Activated CD4-positive, alpha-beta T cell treated with anti-CD3 and anti-CD28 coated beads, Interleukin-2, amount 10 ng/mL, durations not matched to agents 7 days and 5 days (primary cell): ENCODE measurements at places on chromosomes 4 and X.

DNA sequence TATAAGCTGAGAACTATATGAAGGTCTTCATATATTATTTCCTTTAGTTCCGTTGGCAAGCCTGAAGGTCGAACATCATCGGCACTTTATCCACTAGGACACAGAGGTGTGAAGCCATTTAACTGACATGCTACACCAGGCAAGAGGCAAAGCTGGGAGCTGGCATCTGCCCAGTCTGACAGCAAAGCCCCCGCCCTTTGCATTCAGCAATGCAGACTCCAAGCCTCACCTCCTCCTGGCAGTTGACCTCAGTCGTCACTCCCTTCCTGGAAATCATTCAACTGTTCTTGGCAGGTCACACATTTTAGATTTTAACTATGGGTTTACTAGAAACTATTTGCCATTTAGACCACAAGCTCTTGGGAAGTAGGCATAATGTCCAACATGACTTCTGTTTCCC, 135.8 kb upstream of the FRG1 start:
- no peak for DNase-seq

GRCh38 chrX:64205441-64205734, at the start of gene AMER1:
Gene AMER1, minus strand, starts transcription at chrX:64205708. Its CDS starts 12,422 bp downstream, at chrX:64193286.
- DNase-seq: no peak

- DNase-seq: no peak
Observed at GRCh38 chr4:108651014-108651791, 804 bp downstream of the OSTC start.

DNA sequence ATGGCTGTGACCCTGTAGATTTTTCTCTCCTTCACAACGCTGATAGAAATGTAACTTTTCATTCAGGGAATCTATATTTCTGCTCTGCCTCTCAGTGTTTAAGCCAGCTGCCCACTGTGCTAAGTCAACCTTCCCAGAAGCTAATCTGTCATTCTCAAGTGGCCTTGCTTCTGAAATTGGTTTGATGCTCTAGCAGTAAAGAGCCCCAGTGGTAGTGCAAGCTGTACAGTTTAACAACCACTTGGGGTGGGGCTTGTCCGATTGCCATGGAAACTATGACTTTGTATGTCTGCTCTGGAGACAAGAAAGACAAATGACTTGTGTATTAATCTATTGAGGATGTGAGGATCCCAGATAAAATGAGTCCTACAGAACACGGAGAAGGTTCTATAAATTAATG, 620.9 kb upstream of the GALNT7 start:
- no peak for DNase-seq

DNA sequence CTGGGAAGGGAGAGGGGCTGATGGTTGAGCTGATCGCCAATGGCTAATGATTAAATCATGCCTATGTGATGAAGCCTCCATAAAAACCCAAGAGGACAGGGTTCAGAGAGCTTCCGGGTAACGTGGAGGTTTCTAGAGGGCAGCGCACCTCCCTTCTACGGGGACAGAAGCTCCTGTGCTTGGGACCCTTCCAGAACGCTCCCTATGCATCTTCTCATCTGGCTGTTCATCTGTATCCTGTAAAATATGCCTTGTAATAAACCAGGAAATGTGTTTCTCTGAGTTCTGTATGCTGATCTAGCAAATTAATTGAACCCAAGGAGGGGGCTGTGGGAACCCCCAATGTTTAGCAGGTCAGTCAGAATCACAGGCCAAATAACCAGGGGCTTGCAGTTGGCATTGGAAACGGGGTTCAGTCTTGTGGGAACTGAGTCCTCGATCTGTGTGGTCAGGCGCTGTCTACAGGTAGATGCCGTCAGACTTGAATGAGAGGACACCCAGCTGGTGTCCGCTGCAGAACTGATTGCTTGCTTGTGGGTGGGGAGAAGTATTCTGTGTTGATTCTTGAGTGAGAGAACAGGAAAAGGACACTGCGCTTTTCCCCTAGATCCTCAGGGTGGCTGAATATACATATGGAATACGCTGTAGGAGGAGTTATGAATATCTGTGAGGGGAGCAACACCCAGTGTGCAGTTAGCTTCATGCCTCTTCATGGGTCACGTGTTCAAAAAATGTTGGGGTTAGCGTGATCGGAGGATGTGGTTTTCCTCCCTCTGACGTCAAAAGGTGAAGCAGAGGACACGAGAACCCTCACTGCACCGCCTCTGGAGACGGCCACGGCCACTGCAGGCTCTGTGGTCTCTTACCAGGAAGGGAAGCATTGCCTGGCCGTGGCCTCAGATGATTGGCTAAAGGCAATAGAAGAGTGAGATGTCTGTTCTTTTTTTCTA, 29.2 kb downstream of the HTT-AS start:
- peak; percentile 87 for DNase-seq

GRCh38 chr4:83388313-83388676, 53.6 kb upstream of the HPSE start:
- DNase-seq: peak; percentile 68

DNA sequence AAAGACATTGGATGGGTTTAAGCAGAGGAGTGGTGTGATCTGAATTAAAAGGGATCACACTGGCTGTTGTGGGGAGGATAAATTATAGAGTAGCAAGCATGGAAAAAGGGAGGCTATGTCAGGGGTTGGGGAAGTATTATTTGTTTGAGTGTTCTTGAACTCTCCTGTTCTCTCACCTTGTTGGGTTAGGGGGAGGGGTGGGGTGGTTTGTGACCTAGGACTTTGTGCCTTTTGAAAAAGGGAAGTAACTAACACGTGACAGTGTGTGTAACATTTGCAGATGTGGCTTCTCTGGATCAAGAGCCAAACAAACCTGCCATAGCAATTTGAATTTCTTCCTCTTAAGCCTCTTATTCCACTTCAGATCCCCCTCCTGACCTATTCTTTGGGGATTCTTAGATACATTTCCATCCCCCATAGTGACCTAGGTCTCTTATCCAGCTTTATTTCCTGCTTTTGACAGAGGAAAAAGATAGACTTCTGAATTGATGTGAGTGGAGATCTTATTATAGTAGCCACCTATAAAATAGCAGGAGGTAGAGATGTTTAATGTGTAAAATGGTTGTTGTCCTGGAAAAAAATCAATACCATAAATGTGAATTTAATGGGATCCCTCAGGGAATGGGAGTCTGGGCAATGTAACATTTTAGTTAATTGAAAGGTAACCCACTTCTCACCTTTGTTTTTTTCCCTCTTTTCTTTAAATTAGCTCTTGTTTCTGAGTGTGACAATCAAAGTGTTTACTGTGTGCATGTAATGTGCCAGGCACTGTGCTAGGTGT, 120.4 kb downstream of the CT47B1 start:
- peak; percentile 27 for DNase-seq

- DNase-seq: no peak
Observed at GRCh38 chrX:122135070-122135469, 1049.0 kb upstream of the GRIA3 start.

GRCh38 chrX:55640854-55641253, 17.7 kb downstream of the FOXR2 start:
- no peak for DNase-seq

- DNase-seq: no peak
Observed at GRCh38 chr4:108694423-108694822, 44.0 kb downstream of the OSTC start.

GRCh38 chrX:12370497-12370986, 232.3 kb downstream of the FRMPD4 start:
- DNase-seq: no peak

- no peak for DNase-seq
Observed at GRCh38 chrX:44967221-44967620, 94.2 kb downstream of the KDM6A start.

DNA sequence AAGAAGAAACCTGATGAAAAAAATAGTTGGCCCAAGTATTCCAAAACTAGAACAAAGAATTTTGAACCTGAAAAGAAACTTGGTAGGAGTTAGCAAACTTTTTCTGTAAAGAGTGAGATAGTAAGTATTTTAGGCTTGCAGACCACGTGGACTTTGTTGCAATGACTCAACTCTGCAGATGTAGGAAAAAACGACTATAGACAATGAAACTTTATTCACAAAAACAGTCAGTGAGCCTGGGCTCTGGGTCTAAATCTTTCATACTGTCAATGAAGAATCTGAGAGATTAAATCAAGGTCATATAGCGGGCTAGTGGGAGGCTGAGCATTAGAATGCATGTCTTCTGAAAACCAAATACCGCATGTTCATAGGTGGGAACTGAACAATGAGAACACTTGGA, 23.0 kb downstream of the SH3D19 start:
- no peak for DNase-seq

DNA sequence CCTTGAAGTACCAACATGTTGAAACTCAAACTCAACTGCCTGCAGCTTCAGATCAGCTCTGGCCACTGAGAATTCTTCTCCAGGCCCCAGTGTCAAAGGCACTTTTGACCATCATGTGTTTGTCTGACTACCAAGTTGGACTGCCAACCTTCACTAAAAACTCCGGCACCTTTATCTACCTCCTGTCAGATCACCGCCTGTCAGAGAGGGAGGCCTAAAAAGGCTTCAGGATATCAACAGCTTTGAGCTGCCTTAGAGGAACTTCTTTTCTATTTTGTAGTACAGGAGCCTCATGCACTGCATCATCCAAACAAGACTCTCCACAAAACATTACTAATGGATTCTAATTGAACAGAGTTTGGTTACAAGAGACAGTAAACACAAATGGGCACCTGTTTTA, 2.8 kb downstream of the ACSL1 start:
- DNase-seq: no peak

DNA sequence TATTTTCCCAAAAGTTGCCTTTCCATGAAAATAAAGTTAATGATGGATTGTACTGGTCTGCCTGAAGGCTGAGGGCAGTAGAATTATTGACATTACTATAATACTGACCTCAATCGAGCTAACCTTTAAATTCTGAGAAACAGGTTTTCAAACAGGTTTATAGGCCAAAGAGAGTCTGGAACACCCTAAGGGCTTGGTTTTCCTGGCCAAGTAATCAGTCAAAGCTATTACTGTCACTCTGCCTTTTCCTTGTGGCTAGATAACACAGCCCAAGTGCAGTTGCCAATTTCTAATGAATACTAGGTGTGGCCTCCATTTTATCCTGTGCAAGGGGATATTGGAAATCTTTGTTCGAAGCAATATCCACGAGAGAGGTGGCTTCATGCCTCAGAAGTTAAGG, 75.2 kb downstream of the INTS12 start:
- DNase-seq: no peak

DNA sequence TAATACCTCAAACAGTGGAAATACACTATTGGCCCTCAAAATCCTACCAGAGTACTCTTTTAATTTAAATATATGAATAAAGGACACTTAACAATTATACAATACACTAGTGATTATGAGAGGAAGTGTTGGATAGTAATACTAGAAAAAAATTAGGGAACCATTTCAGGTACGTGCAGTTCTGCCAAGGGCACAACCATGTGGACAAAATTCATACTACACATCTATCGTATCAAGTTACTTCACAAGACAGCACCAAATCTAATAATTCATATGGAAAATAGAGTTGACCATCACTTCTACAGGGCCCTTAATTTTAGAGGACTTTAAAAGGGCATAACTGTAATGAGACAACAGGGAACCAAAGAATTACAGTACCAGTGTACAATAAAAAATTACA, 69.2 kb upstream of the ZCCHC13 start:
- DNase-seq: no peak

- no peak for DNase-seq
Observed at GRCh38 chr4:142434519-142435224, 411.4 kb downstream of the INPP4B start.

DNA sequence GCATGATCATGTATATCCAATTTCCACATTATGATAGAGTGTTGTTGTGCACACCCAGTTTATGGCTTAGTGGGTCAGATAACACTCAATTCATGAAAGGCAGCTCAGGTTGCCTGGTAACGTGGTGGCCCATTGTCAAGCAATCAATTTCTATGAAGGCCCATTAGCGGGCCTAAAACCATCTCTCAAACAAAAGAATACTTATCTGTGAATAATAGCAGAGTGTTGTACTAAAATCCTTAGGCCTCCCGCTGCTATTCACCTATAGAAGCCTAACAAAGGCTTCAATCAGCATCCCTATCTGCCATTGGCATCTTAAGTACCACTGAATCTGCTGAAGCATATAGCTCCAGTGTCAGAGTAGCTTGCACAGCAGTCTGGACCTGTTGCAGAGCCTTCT, 849.6 kb upstream of the POU3F4 start:
- DNase-seq: no peak

DNA sequence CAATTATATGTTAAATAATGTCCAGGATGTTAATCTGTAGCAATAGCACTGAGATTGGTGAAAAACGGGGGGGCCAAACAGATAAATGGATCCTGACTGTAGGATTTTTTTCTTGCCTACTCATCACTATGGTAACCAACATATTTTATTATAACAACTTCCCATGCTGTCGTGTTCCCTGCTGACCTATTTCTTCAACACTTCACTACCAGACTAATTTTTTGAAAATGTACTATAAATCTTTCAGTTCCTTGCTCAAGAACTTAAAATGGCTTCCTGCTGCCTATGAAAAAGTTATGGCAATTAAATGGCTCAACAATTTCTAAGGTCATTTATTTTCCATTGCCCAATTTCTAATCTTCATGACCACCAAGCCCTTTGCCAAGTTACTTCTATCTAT, 38.9 kb upstream of the CFAP47 start:
- DNase-seq: no peak

GRCh38 chr4:154441124-154441523, 50.5 kb downstream of the DCHS2 start:
- DNase-seq: no peak

DNA sequence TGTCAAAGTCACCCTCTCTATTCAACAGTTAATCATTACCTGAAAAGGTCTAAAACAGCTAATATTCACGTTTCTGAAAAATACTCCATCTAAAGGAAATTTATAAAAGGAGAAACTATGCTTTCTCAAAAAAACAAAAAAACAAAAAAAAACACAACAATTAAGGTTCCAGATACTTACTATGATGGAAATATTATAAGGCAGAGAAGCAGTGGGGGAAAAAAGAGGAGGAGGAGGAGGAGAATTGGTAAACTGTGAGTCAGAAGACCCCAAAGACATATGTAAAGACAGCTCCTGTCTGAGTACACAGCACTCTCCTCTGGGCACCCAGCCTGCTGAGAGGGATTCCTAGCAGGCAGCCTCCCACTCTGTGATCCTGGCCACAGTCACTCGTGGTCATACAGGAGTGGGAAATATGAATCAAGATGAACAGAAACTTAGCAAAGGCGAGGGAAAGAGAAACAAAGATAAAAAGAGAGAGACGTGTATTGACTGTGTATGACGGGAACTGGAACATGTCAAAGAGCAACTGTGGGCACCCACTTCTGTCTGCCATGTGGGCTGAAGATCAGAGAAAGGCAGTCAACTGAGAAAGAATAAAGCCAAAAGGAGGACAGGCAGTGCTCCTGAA, 12.5 kb downstream of the KLHL15 start:
- DNase-seq: peak; percentile 12

- DNase-seq: no peak
Observed at GRCh38 chr4:16442296-16442695, 216.0 kb upstream of the TAPT1 start.
